ENCODE measurements at places on chromosomes 3 and 15.

- H3K4me3 ChIP-seq: no peak overlapping the region
- H3K4me1 ChIP-seq: peaks cover 18% of the 10 kb centered on the region
- H3K36me3 ChIP-seq: no peaks in the 10 kb centered on the region
- no peak overlapping the region for H3K27ac ChIP-seq
- peaks cover 16% of the 10 kb centered on the region for H3K27me3 ChIP-seq
These were observed 7.7 kb downstream of the CLDN11 start for GRCh38 chr3:170426240-170426797.

- no peaks in the 10 kb centered on the region for H3K27me3 ChIP-seq
- H3K27ac ChIP-seq: no peak overlapping the region
- no peak overlapping the region for H3K4me3 ChIP-seq
These were observed 271.9 kb downstream of the FEZF2 start for GRCh38 chr3:62101488-62101887.

DNA sequence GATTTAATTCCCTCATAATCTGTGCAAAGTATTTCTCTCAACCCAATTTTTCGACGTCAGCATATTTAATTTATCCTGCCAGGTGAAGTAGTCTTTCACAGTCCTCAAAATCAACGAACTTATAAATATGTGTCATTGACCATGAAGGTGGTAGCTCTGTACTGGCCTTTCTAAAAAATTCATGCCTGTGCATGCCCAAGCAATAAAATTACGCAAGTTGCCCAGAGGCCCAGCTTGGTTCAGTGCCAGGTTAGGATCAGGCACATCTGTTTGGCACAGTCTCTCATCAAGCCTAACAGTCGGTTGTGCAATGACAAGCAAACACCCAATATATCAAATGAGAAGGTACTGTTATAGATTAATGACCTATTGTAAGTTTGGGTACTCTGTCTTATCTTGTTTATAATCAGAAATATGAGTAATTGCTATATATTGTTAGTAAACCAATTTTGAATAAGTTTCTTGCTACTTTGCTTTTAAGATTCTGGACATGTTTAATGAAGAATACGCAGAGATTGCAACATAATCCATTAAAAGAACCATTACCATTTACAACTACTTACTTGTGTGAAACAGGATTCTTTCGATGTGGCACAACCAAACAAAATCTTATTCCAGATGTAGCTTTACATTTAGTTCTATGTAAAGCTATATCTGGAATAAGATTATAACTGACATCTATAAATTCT, 159.0 kb upstream of the IL12A start:
- no peaks in the 10 kb centered on the region for H3K36me3 ChIP-seq
- no peaks in the 10 kb centered on the region for H3K4me1 ChIP-seq
- H3K4me3 ChIP-seq: no peak overlapping the region
- no peak overlapping the region for H3K27ac ChIP-seq
- H3K27me3 ChIP-seq: peaks cover 2% of the 10 kb centered on the region

- DNase-seq: no peak
- H3K27me3 ChIP-seq: peaks cover 2% of the 10 kb centered on the region
- H3K27ac ChIP-seq: no peak overlapping the region
- no peak overlapping the region for H3K4me3 ChIP-seq
- H3K36me3 ChIP-seq: no peaks in the 10 kb centered on the region
These were observed 5.1 kb upstream of the DNAJA4 start for GRCh38 chr15:78259232-78259631.

GRCh38 chr3:129936757-129937156, 37.8 kb upstream of the TRH start:
- no peak overlapping the region for H3K27ac ChIP-seq
- no peaks in the 10 kb centered on the region for H3K36me3 ChIP-seq
- H3K4me3 ChIP-seq: peak overlapping the region; percentile 54
- H3K4me1 ChIP-seq: peaks cover 8% of the 10 kb centered on the region
- peaks cover 4% of the 10 kb centered on the region for H3K27me3 ChIP-seq

- H3K4me1 ChIP-seq: no peaks in the 10 kb centered on the region
- H3K4me3 ChIP-seq: no peak overlapping the region
- no peak overlapping the region for H3K27ac ChIP-seq
These were observed 55.0 kb downstream of the OXSM start for GRCh38 chr3:25844891-25845290.

DNA sequence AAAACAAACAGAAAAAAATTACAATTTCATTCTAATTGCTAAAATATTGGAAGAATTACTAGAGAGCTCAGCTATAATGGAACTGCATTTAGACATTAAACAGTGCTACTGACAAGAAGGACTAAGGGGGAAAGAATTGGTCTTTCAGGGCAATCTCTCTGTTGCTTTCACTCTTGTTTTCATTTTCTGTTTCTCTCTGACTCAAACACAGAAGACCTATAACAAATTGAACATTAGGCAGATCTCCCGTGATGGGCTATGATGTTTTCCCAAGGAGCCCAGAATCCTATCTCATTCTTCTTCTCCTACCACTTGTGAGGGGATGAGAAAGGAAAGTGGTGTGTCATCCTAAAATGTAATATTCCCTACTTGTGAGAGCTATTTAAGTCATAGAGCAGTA, 358.0 kb upstream of the TGFBR2 start:
- no peak overlapping the region for H3K27ac ChIP-seq
- peaks cover 4% of the 10 kb centered on the region for H3K27me3 ChIP-seq
- H3K4me3 ChIP-seq: no peak overlapping the region
- no peak for DNase-seq

DNA sequence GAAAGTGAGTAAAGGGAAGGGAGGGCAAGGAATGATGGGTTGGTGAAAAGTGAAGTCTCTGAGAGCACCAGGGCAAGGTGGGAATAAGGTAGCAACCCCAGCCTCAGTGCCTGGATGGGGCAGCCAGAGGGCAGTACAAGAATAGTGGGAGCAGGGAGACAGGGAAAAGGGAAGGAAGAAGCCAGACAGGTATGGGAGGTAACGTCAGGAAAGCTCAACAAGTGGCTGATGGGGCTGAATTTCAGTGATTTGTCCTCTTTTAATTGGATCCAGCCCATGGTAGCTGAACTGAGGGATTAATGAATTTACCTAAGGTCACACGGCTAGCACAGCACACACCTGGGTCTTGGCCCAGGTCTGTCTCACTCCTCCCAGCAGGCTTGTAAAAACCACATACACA, 12.6 kb downstream of the RORA start:
- no peaks in the 10 kb centered on the region for H3K36me3 ChIP-seq
- H3K27me3 ChIP-seq: peaks cover 18% of the 10 kb centered on the region
- H3K4me3 ChIP-seq: no peak overlapping the region
- no peaks in the 10 kb centered on the region for H3K4me1 ChIP-seq
- DNase-seq: no peak

DNA sequence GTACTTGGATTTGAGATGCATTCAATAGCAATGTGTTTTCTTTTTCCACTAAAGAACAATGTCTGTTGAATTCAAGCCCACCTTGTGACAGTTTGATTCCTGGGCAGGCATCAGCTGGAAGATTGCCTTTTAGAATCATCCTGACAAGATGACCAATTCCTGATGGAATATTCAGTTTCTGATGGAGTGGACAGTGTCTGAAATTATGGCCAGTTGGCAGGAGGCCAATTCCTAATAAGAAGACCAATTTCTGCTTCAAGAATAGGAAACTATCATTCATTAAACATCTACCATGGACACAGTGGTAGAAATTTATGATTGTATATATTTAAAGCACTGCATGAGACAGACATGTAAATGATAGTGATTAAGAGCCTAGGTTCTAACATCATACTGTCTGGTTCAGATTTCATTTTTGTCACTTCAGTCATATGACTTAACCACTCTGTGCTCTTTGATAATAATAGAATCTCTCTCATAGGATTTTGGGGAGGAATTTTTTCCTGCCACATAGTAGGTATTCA, 133.6 kb downstream of the CLSTN2 start:
- no peak overlapping the region for H3K4me3 ChIP-seq
- no peaks in the 10 kb centered on the region for H3K27me3 ChIP-seq
- H3K4me1 ChIP-seq: no peaks in the 10 kb centered on the region
- H3K27ac ChIP-seq: no peak overlapping the region
- H3K36me3 ChIP-seq: no peaks in the 10 kb centered on the region
